ENCODE measurements at places on chromosomes 5 and 9.

DNA sequence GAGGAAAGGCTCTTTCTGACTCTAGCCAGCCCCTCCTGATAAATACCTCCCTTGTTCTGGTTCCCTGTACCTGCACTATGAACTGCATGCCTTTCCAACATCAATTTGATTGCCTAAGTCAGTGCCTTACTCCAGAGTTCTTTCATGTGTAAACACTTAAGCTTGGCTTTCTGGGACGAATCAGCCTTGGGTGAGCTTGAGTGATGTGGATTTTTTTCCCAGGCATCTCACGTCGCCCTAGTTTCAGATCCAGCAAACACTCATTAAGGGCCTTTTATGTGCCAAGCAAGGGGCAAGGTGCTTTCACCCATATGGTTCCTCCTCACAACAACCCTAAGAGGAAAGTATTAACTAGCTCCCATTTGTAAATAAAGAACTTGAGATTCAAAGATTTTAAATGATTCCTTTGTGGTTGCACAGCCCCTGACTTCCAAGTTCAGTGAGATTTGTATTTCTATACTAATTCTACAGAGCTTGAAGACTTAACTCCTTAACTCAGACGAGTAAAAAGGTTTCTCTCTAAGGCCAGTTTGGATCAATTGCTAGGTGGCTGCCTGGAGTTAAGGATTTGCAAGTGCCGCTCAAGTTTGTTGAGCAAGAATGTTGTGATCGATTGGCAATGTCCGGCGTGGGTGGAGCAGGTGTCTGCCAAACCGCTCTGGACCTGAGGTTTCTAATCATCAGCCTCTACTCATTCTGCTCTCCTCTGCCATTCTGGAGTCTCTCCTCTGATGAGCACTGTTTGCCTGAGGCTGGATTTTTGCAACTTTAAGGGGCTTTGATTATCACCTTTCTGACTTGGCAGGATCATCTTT is 20.2 kb upstream of the TJP2 start:
- DNase-seq: peak; percentile 64

DNA sequence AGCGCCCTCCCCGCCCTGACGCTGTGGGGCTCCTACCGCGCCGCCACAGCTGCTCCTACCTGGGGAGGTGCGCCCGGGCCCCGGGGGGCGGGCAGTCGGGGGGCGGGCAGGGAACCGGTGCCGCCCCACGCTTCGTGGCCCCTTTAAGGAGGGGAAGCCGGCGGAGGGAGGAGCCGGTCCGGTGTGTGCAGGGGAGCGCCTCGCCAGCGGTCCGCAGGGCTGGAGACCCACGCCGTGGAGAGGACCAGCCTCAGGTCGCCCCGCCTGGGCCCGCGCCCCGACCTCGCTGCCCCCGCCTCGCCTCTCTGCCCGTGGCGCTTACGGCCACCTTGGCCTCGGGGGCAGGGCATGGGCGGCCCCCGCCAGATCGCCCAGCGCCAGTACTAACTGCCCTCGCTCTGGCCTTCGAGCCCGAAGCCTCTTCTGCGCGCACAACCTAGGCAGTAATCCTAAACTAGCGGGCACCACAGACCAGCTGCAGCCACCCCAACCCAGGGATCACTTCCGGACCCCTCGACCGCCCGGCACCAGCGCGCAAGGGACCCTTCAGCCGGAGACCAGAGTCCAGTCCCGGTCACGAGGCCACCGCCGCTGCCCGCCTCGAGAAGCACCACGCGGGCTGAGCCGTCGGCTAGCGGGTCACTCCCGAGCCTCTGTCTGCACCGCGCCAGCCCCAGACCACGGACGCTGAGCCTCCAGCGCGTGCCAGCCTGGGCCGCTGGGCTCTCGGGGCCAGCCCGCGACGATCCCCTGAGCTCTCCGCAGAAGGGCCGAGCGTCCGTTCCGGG is at the start of gene FOXE1:
Gene FOXE1, plus strand, starts transcription at position 171 of the 788 bp plus-strand sequence. CDS start 689 bp downstream, outside the sequence.
- peak; percentile 21 for DNase-seq

DNA sequence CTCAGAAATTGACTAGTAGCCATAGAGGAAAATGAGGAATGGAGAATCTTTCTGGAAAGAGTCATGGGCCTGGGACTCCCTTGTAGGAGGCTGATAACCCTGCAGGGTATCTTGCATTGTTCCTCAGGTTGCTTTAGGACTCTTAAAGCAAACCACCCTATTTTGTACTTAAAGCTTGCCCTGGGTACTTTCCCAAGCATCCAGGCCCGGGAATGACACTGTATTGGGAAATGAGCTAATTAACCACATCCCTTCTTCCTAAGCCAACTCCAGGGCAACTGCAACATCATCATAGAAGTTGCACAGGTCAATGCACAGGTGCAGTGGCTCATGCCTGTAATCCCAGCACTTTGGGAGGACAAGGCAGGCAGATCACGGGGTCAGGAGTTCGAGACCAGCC is 55.9 kb downstream of the UGCG start:
- DNase-seq: no peak

DNA sequence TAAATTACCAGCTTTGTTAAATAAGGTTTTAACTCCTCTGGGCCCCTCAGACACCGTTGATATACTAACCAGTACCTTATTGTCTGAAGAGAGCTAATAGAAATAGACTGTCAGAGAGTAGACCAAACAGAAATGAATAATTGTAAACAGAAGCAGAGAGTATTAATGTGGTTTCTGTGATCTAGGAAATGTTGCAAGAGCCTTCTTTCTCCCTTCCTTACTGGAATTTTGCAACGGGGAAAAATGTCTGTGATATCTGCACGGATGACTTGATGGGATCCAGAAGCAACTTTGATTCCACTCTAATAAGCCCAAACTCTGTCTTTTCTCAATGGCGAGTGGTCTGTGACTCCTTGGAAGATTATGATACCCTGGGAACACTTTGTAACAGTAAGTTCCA is 5.1 kb downstream of the TYRP1 start:
- no peak for DNase-seq

DNA sequence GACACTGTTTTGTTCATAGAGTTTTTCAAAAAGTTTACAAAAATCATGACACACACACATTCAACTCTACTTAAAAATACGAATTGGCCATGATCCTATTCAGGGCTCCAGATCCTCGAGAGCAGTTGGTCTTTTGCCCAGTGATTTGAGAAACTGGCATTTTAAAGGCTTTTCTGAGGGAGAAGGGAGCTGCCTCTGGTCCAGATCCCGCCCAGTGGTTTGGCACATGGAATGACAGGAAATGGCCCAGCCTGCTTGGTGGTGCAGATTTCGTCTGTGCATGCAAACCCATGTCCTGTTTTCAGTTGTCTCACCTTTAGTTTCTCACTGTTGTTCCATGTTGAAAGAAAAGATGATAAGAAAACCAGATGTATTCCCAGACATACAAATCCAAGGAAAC is 3.6 kb downstream of the CAMK4 start:
- DNase-seq: no peak

DNA sequence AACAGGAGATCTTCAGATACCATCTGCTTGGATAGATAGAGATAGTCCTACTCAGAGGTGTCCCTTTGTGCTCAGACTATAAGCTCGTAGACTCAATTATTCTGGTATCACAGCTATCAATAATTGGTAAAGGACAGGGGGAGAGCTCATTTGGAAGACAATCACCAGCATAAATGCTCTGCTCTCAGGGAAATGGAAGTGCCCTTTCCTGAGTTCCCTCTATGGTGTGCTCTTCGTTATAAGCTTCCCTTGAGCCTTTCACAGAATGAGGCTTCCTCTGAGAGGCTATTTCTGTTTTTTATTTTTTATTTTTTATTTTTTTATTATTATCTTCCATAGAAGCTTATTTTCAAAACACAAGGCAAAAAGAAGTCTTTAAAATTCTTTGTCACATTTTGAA is 1155.7 kb upstream of the DMAC1 start:
- no peak for DNase-seq

DNA sequence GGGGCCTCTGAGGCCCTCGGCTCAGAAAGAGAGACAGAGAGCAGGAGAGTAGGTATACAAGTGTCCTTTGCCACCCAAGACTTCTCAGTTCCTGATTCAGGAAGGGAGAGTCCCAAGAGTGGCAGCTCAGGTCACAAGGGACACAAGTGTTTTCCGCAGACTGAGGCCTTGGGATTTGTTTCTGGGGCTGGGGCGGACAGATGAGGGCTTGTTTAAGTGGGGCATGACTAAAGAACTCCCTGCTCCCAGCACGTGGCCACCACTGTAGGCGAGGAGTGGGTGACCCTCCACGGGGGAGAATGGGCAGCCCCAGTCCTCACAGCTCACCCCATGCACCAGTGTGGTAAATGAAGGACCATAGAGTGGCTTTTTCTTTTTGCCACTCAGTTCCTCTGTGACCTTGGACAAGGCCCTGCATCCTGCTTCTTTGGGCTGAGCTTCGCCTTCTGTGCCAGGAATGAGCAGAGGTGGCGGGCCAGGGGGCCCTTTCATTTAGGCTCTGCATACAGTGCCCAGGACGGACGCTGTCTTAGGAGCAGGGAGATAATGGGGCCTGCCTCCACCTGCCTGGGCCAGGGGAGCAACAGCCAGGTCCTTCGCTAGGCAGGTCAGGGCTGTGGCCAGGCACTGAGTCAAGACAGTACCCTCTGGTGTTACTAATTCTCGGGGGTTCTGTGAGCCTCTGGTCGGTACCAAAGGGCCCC is 50.8 kb downstream of the AMBP start:
- no peak for DNase-seq

GRCh38 chr9:121860213-121860612 is 208.8 kb downstream of the DAB2IP start:
- no peak for DNase-seq

- DNase-seq: peak; percentile 62
Observed at GRCh38 chr5:170216257-170216864, 16.4 kb upstream of the C5orf58 start.

DNA sequence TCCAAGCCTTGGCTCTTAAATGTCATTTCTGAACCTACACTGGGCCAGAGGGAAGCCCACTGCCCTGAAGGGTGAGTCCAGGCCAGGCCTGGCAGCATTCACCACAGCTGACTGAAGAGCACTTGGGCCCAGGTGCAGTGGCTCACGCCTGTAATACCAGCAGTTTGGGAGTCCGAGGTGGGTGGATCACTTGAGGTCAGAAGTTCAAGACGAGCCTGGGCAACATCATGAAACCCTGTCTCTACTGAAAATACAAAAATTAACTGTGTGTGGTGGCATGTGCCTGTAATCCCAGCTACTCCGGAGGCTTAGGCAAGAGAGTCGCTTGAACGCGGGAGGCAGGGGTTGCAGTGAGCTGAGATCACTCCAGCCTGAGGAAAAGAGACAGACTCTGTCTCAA is 5.1 kb downstream of the CCIN start:
- DNase-seq: no peak

DNA sequence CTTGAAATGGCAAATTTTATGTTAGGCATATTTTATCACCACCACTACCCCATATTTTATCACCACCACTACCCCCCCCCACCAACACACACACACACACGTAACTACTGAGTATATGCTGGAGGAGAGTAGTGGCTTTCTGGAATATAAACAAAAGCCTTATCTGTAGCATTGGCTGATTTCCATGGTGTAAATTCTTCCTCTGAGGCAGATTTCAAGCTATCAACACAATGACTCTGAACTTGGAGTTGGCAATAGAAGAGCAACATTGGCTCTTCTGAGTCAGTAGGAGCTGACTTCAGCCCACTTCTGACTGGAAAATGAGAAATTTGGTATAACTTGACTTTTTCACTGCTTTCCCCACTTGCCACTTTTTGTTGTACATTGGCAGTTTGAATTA is 143.0 kb downstream of the CAVIN4 start:
- no peak for DNase-seq

GRCh38 chr9:18826248-18826647 is 206.8 kb downstream of the SAXO1 start:
- peak; percentile 80 for DNase-seq

DNA sequence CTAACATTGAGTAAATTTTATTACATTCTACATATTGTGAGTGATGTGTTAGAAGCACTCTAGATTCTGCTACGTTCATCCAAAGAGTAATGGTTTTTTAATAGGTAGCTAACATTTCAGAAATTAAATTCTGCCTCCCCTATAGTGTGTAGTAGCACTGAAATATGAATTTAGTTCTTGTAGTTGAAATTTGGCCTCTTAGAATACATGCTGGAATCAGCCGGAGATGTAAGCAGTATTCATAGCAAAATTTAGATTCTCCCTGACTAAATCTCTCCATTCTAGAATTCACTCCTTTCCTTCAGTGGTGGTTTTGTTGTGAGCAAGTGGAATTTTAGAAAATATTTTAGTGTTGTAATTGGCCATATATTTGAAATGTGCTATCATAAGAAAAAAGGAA is 799.9 kb upstream of the CDH10 start:
- DNase-seq: no peak

GRCh38 chr9:114383521-114384231 is 4.1 kb downstream of the AKNA start:
- DNase-seq: no peak

- DNase-seq: no peak
Observed at GRCh38 chr5:40395251-40395650, 284.5 kb upstream of the PTGER4 start.

GRCh38 chr5:177537389-177538361 is 16.7 kb downstream of the FAM193B start:
- no peak for DNase-seq

GRCh38 chr5:42751044-42751443 is 5.6 kb upstream of the CCDC152 start:
- DNase-seq: no peak

DNA sequence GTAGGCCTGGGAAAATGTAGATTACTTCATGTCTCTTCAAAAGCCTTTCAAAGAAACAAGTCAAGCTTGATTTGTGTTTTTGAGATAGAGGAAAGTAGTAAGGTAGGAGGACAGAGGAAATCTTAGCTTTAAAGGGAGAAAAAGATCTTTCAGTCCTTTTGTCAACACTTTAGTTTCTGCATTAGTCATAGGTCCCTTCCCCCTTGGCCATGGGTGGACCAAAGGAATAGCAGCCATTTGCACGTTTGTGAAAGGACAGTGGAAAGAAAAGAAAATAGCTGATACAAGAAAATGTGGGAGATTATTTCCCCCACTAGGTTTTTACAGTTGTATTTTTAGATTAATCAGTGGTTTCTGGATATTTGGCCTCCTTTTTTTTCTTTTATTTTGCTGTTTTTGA is 121.9 kb upstream of the GRHPR start:
- DNase-seq: no peak

DNA sequence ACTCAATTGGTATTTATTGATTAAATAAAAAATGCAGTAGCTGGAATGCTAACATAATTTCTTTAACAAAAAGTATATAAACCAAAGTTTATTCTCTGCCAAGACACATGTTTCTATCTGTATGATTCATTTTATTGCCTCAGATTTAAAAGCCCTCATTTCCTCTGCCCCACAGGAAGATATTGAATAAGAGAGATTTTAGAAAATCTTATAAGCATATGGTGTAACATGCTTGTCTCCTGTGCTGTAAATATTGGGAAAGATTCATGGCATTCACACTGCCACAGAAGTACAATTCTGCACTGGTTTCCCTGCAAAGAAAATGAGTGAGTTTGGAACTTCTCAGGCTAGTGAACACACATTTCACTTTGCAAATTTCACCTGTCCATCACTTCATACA is 134.9 kb upstream of the FBXL7 start:
- DNase-seq: no peak
